AG04450 (cell line): ENCODE measurements at places on chromosomes 4 and X.

- peak; percentile 48 for DNase-seq
Observed at GRCh38 chr4:120517966-120518365, 404.6 kb downstream of the PRDM5 start.

GRCh38 chrX:81120936-81121371, 80.8 kb downstream of the HMGN5 start:
- DNase-seq = no peak

DNA sequence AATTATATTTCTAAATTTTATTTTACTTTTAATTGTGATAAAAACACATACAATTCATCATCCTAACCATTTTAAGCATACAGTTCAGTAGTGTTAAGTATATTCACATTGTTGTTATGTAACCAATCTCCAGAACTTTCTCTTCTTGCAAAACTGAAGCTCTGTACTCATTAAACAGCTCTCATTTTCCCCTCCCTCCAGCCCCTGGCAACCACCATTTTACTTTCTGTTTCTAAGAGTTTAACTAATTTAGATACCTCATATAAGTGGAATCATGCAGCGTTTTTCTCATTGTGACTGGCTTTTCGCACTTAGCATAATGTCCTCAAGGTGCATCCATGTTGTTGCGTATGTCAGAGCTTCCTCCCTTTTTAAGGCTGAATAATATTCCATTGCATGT, 46.7 kb upstream of the NDP start:
- DNase-seq = no peak

DNA sequence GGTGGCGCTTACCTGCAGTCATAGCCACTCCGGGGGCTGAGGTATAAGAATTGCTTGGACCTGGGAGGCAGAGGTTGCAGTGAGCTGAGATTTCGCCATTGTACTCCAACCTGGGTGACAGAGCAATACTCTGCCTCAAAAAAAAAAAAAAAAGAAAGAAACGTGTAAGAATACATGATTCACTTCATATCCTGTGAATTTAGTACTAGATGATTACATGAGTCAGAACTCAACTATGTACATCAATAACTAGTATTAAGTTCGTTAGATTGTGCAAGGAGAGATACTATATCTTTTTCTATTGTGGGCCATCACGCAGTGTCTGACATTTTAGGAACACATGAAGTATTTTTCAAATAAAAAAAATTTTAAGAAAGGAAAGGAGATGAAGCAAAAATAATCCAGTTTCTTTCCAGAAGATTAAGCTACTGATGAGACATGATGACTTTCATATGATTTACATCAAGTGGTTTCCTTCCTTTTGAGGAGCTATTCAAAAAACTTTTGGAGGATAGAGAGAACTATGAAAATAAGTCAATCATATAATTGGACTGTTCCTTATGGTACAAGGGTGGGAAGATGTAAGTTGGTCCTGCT, 64.7 kb upstream of the EXOC1L start:
- DNase-seq = no peak

DNA sequence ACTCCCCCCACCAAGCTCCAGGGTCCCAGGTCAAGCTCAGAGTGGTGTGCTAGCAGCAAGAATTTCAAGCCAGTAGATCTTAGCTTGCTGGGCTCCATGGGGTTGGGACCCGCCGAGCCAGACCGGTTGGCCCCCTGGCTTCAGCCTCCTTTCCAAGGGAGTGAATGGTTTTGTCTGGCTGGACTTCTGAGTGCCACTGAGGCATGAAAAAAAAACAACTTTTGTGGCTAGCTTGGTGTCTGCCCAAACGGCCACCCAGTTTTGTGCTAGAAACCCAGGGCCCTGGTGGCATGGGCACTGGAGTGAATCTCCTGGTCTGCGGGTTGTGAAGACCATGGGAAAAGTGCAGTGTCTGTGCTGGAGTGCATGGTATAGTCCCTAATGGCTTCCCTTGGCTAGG, 82.6 kb downstream of the NBDY start:
- no peak for DNase-seq

- no peak for DNase-seq
Observed at GRCh38 chrX:25726539-25726938, 411.6 kb upstream of the MAGEB18 start.

DNA sequence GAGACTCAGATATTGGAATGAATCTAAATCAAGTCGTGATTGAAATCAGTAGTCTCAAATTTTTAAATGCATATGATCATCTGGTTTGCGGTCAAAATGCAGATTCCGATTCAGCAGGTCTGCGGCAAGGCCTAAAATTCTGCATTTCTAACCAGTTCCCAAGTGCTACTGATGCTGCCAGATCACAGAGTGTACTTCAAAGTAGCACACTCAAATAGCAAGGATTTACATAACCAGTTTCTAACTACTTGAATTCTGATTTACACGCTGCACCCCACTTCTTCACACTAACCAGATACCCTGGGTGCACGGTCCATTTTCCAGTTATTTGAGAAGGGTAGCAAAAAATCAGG, 752 bp downstream of the MBTPS2 start:
- DNase-seq = no peak

- no peak for DNase-seq
Observed at GRCh38 chrX:6891404-6891803, 256.1 kb upstream of the STS start.

DNA sequence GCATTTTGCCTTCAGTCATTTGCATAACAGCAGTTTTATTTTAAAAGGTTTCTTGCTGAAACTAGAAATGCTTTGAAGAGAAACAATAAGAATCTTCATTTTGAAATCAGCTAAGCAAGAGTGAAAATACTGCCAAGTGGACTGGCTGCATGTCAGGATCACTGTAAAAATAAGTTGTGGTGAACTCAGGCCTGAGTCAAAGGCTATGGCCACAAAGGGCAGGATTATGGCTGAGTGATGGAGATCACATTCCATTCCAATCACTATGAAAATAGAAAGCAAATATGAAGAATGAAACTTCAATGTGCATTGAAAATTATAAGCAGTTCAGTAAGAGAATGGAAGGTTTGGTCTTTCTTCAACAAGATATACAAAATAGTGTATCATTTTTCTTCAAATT, 224.5 kb downstream of the PCDH18 start:
- no peak for DNase-seq

DNA sequence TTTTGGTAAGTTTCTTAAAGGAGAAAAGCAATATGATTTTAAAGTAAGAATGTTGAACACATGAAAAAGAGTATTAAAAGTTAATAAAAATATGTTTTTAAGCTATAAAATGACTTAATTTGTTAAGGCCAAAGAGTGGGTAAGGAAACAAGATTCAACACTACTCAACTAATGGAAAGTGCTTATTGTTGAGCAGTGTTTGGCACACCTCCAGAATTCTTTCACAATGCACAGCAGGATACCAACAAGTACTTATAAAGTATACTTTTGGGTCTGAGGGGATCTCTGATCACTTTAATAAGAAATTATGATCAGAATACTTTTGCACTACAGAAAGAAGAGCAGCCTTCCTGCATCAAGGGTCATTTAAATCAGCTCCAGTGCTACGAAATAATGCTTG, 5.9 kb downstream of the LAMP2 start:
- DNase-seq = no peak

DNA sequence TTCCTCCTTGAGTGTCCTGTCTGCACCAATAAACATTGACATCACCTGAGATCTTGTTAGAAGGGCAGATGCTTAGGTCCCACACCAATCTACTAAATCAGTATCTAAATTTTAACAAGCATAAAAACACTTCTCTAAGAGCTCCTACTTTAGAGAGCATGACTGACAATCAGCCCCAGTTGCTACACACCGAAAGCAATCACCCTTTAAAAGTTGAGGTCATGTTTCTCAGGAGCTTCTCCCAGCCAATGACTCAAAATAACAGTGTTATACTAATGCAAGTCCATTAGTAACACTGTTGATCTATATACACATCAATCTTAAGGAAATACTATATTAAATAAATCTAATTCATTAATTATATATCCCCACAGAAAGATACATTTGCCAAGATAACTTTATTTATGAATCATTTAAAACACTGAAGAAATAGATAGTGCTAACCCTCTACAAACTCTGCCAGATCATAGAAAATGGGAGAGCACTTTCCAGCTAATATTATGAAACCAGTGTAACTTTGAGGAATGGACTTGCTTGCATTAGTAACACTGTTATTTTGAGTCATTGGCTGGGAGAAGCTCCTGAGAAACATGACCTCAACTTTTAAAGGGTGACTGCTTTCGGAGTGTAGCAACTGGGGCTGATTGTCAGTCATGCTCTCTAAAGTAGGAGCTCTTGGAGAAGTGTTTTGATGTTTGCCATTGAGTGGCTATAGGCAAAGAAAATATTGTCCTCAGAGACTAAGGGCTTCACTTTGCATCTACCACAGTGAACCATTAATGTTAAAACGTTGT, 109.8 kb upstream of the HDX start:
- no peak for DNase-seq

DNA sequence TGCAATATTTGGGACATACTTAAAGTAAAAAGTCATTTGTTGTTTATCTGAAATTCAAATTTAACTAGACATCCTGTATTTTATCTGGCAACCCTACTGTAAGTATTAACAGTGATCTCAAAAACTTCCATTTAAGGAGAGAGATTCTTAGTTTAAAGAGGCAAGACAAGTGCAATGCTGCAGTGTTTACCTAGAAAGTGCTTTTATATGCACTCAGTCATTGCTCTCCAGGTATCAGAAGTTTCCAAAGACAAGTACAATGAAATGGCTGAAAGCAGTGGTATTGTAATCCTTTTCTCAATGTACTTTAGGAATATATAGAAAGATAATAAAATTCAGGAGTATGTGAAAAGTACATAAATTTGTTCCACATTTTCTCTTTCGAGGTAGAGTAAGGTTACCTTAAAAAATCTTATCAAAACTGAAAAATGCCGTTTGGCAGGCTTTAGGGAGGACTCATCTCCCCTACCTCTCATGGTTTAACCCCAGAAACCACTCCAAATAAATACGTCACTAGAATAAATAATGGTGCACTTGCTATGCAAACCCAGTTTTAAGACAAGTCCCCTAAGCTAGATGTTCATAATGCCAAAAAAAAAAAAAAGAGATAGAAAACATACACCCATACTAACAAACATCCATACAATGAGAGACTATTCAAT, 45.7 kb downstream of the ELF2 start:
- no peak for DNase-seq

GRCh38 chr4:89358935-89359638, 51.5 kb upstream of the GPRIN3 start:
- no peak for DNase-seq

DNA sequence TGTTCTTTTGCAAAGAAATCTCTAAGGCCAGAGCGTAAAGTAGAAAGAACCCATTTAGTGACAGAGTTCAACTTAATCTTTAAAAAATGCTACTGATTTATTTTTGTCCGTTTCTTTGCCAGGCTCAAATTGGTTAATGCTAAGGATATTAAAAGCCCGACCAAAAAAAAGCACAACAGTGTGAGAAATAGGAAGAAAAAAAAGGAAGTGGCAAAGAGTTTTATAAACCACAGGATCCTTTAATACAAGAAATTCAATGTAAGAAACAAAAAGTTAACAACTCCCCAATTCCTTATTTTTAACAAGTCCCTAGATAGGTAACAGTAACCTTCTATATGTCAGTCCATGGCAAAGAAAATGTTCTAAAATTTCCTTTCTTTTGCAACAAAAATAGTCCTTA, 480.4 kb downstream of the ACTRT1 start:
- DNase-seq = no peak
